RPMI8226 (cell line): ENCODE measurements at places on chromosomes 3 and 15.

GRCh38 chr15:85150130-85150480 is 168.4 kb downstream of the PDE8A start:
- DNase-seq, result no peak

DNA sequence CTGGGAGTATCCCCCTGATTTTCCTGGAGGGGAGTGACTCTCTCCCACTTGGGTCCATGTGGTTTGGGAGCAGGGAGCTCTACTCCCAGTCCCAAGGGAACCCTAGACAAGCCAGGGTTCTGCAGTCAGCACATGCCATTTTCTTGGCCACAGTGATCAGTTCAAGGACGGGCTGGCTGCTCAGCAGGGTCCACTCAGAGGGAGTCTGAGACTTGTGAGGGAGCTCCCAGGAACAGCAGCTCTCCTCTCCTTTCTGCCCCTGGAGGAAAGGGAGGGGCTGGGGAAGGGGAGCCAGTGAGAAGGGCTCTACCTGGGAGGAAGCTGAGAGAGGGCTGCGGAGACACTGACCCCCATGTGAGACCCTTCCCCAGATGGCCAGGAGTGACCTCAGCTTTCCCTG is 29.1 kb upstream of the LMCD1 start:
- DNase-seq, result no peak

DNA sequence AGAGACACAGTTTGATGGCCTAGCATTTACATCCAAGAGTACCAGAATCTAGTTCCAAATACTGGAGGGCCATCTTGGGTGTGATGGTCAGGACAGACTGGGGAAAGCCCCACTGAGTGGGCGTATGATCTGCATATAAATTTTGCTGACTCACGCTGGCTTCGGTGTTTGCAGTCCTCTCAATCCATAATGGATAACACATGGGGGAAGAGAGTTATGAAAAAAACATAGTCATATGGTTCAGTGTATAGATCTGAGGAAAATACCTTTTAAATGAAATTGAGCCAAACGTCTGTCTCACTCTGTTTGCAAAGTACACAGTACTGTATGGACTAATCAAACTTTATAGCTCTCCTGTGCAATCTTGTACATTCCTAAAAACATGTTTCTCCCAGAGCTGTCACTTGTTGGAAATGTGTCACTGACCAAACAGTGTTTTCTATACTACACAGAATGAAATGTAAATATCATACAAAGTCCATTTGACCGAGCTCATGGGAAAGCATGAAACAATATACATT is 125.3 kb upstream of the THBS1 start:
- no peak for DNase-seq

GRCh38 chr3:49172551-49173041 is 1.2 kb downstream of the KLHDC8B start:
- DNase-seq, result no peak

GRCh38 chr15:87537295-87537694 is 719.2 kb downstream of the NTRK3 start:
- no peak for DNase-seq

DNA sequence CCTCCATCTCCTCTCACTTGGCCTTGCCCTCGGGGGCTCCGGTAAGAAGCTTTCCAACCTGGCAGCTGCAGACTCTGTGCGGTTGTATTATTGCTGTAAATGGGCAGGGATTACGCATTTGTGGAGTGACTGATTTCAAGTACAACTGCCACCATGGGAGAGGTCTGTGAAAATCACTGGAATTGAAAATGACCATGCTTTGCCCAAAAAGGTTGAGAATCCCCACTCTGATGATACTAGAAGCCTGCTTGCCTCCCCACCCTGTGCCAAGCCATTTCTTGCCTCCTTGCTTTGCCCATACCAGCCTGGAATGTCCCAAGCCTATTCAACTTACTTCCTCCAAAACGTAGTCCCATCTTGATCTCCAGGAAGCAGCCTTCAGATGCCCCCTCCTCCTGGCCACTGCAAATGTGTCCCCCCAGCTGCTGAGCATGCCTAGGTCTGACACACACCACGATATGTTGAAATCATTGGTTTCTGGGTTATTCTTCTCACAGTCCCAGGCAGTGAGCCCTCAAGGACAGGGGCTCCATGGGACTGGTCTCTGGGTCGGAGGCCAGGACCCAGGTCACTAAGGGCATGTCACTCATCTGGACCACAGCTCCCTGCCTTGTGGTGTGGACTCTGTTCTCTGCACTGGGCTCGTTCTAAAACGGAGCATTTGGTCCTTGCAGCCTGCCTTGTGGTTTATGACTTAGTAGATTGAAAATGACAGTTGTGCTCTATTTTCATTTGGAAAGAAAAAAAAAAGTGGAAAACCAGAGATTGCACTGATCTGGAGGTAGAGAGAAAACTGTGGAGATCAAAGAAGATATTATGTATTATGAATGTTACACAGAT is 42.9 kb downstream of the SMAD3 start:
- no peak for DNase-seq

DNA sequence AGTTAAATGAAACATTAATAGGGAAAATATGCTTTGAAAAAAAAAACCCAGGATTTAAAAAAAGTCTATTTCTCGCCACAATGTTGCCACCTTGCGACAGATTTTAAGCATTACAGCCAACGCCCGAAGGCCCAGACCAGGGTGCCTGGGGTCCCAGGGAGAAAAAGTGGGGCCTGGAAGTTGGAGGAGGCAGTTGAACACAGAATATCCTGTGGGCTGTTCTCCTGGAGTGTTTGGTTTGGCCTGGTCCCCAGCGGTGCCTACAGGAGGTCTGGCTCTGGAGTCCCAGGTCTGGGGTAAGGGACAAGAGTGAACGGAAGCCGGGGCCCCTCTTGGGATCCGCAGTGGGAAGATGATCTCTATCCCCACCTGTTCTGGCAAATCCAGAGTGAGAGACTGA is 3.4 kb downstream of the RNU6-1 start:
- peak; percentile 73 for DNase-seq

- no peak for DNase-seq
Observed at GRCh38 chr3:106428565-106428994, 559.8 kb upstream of the CBLB start.

GRCh38 chr15:73387507-73388255 is 18.9 kb upstream of the HCN4 start:
- no peak for DNase-seq

DNA sequence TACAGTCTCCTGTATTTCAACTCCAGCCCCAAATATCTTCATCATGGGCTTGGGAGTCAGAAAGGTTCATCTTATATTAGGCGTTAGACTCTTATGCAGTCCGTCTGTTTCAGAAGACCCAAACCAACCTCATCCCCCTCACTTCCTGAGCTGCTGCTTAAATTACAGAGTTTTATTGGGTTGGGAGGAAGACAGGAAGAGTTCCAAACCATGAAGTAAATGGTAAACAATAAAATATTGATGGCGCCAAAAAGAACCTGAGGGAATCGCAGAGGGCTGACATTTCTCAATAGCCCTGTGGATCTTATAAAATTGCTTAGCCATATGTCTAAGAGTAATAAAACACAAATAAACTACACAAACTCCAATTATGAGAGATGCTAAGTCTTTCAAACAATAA is 116.9 kb upstream of the C3orf80 start:
- no peak for DNase-seq

DNA sequence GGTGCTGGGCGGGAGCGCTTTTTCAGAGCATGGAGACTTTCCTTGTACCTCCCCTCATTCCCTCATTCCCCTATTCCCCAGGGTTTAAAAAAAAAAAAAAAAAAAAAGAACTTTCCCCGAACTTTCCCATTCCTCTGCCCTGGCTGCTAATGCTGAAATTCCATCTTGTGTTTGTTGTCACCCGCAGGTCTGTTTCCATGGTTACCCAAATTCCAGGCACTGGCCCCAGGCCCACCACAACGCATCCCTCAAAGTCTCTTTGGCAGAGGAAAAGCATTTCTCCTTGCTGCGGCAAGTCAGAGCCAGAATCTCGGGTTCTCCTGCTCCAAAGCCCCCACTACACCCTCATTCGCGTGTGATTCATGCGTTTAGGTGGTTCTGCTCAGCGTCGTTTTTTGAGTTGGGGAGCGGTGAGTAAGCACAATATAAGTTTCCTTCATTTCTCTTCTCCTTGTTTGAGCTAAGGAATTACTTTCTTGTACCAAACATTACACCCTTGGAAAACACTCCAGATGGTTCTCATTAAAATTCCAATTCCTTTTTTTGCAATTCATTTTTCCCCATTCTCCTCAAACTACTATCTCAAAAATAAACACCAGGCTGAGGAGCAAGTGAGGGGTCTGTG is 21.6 kb downstream of the ANAPC13 start:
- DNase-seq, result no peak

GRCh38 chr15:78605680-78606079 is 15.1 kb downstream of the CHRNA3 start:
- DNase-seq, result no peak

DNA sequence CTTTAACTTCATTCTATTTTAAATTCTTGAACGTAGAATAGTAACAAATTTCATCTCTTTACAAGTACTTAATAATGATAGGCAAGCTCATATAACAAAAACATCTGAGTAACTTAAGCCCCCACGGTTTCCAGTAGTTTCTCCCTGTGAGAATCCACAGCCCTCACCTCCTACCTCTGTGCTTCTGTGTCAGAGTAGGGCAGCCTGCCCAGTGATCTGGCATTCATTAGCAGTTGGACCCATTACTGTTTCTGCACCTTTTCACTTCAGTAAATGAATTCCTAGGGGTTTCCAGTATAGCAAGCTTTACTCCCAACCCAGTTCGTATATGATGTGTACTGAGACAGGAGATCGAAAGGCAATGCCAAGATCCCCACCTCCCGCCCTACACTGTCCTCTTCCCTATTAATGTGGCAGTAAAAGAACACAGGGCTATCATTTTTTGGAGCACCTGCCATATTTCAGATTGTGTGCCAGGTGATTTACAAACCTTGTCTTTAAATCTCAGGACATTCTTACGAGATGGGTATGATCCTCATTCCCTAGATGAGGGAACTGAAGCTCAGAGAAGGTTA is 40.8 kb downstream of the EIF2AK4 start:
- DNase-seq, result no peak

- no peak for DNase-seq
Observed at GRCh38 chr3:8882171-8882593, 81.1 kb downstream of the RAD18 start.

- no peak for DNase-seq
Observed at GRCh38 chr3:173397161-173398110, at the start of gene NLGN1. NLGN1 (plus strand) TSS chr3:173397744.

DNA sequence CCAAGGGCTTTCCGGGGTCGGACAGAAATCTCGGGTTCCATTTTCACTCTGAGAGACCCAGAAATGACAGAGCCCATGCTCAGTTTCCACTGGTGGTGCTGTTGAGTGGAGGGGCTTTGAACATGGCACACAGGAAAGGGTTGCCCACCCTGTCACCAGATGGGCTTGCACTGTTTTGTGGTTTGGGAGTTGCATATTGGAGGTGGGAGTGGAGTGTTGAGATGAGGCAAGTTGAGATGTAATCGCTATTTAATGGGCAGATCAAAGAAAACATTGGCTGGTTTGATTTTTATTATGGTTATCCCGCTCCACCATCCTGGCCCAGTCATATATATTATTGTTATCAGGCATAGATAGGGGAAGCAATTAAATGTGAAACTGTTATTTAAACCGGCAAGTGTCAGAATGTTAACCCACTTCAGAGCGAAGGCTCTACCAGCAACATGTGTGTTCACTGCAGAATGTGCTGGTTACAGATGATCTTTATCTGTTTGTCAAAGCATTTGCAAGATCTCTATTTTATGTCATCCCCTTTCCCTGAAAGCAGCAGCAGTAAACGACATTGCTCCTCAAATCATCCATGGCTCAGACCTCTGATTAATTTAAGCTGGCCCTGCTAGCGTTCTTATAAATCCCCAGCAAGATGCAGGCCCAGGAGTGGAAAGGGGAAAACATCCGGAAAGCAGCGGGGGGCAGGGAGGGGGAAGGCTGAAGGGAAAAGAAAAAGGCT is 58.3 kb upstream of the TSEN2 start:
- DNase-seq, result no peak

DNA sequence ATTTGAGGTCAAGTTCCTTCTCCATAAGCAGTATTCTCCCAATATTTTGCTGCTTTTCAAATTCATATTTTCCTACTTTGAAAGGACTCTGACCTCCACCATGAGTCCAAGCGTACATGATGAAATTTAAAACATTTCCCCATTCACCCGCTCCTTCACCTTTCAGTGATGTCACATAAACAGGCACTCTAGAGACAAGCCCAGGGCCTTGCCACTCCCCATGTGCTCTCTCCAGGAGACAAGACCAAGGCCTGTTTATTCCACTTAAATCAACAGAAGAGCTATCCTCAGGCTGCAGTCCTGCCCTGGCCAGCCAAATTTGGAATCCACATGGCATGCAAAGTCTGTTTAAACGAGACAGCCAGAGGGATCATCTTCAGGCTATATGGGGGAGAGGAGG is 161.5 kb downstream of the ARRDC4 start:
- DNase-seq, result no peak

DNA sequence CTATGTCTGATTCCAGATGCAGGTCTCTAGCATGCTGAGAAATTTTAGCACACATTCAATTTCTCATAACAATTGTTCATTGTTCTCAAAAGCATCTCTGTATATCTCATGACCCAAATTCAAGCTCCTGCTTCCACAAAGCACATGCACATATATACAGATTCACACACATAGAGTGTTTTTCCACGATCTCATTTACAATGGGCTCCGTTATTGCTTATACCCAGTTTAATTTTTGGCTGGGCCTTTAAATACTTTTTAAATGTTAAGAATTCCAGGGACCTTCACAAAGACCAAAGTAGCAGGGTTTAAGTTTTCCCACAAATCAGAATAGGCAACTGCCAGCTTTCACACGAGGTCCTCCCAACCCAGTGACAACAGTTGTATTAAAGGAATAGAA is 333.5 kb upstream of the SEMA6D start:
- no peak for DNase-seq

- DNase-seq, result no peak
Observed at GRCh38 chr15:58058729-58059128, 6.8 kb downstream of the ALDH1A2 start.

GRCh38 chr3:28836199-28836598 is 444.7 kb upstream of the RBMS3 start:
- no peak for DNase-seq

DNA sequence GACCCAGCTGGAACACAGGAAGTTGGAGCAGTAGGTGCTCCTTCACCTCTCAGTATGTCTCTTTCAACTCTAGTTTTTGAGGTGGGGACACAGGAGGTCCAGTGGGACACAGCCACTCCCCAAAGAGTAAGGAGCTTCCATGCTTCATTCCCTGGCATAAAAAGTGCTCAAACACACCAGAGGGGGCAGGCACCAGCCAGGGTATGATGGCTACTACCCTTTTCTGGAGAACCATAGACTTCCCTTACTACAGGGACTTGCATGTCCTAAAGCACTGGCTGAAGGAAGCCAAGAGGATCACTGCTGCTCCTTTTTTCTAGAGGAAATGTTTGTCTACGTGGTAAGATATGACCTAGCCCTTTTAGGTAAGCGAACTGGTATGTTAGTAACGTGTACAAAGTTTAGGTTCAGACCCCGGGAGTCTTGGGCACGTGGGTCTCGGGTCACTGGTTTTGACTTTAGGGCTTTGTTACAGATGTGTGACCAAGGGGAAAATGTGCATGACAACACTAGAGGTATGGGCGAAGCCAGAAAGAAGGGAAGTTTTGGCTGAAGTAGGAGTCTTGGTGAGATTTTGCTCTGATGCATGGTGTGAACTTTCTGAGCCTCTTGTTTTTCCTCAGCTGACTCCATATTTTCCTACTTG is 11.9 kb downstream of the IL17RB start:
- no peak for DNase-seq
